ENCODE measurements at places on chromosomes 5 and 9.

DNA sequence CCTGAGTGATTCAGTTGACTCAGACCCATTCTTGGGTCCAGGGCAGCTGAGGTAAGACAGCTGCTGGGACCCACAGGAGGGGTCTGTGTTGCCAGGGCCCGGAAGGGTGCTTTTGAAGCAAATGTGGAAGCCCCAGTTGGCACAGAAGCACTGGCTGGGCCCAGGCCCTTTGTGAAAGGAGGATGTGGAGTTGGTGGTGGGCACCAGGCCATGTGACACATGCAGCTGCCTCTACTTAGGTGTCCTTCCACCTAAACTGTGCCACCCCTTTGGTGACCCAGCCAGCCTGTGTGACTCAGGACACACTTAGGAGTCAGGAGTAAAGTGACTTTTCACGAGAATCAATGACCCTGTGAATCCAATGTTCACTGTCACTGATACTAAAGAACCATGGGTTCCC is 114.3 kb upstream of the SLC25A48 start:
- no peak for DNase-seq

- DNase-seq = no peak
Observed at GRCh38 chr9:28960602-28961001, 1387.3 kb upstream of the C9orf72 start.

- DNase-seq = no peak
Observed at GRCh38 chr5:5978501-5979376, 399.6 kb downstream of the MED10 start.

- peak; percentile 7 for DNase-seq
Observed at GRCh38 chr9:135519179-135519971, 1.9 kb upstream of the LCN1 start.

DNA sequence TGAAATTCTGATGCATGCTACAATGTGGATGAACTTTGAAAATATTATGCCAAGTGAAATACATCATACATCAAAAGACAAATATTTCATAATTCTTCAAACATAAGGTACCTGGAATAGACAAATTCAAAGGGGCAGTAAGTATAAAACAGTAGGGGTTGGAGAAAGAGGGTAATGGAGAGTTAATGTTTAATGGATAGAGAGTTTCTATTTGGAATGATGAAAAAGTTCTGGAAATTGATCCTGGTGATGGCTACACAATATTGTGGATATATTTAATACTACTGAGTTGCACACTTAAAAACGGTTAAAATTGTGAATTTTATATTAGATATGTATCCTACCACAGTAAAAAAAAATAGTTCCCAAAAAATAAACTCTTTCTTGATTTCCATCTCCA is 14.6 kb upstream of the CNTLN start:
- no peak for DNase-seq

GRCh38 chr5:179866241-179867078 is 7.8 kb upstream of the MRNIP start:
- no peak for DNase-seq

DNA sequence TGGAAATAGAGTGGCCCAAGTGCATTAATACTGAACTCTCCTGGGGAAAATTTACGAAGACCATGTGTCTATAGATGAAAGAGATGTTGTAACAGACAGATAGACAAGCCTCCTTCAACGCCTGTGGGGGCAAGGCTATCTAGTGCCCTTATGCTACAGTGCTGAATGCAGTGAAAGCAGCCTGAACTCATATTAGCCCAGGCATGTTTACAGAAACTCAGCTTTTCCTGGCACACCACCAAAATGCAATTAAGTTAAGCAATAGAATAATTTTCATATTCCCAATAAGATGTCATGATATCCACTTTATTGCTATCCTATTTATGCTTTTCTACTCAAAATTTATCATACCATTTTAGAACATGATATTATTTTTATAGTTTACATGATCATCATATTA is 277.0 kb downstream of the DIRAS2 start:
- no peak for DNase-seq

DNA sequence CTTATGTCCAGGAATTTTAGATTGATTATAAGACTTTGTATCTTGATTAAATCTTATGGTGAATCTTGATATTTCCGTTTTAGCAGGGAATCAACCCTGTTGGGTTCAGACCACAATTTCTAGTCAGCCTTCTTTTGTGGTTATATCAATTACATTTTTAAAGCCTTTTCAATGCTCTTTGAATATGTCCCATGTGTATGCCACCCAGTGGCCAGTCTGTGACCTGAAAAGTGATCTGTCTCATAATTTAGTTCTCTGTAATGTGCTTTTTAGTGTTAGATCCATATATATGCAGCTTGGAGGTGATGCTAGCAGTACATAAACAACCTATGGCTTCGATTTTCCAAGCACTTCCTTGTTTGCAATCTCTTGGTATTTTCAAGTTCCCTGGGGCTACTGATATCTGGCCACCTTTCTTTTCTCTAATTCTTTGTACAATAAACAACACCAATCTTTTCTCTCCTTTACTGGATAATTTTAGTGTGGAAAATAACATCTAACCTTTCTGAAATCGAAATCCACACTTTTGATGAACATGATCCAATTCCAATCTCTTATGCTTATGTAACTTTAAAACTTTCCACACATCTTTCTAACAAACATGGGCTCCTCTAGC is 28.8 kb downstream of the PDE8B start:
- no peak for DNase-seq

DNA sequence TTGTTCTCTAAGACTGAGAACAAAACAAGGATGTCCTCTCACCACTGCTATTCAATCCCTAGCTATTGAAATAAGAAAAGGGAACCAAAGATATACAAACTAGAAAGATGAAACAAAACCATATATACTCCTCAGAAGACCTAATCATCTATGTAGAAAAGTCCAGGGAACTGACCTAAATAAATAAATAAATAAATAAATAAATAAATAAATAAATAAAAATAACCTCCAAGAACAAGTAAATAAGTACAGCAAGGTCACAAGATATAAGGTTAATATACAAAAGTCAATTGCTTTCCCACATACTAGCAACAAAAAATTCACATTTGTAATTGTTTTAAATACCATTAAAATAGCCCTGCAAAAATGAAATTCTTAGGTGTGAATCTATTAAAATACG is 54.6 kb downstream of the DTWD2 start:
- no peak for DNase-seq

GRCh38 chr5:116566251-116566650 is 8.4 kb downstream of the SEMA6A start:
- DNase-seq = no peak

GRCh38 chr9:7210854-7211637 is 453.3 kb downstream of the KDM4C start:
- DNase-seq = no peak

- DNase-seq = no peak
Observed at GRCh38 chr5:150499437-150499956, 8.4 kb upstream of the NDST1 start.

DNA sequence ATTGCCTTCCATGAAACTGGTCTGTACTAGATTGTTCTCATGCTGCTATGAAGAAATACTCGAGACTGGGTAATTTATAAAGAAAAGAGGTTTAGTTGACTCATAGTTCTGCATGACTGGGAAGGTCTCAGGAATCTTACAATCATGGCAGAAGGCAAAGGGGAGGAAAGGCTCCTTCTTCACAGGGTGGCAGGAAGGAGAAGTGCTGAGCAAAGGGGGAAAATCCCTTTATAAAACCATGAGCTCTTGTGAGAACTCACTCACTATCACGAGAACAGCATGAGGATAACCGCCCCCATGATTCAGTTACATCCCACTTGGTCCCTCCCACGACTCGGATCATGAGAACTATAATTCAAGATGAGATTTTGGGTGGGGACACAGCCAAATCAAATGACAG is 163.2 kb downstream of the RFK start:
- DNase-seq = no peak

- no peak for DNase-seq
Observed at GRCh38 chr5:111731638-111732037, 25.4 kb downstream of the NREP start.

DNA sequence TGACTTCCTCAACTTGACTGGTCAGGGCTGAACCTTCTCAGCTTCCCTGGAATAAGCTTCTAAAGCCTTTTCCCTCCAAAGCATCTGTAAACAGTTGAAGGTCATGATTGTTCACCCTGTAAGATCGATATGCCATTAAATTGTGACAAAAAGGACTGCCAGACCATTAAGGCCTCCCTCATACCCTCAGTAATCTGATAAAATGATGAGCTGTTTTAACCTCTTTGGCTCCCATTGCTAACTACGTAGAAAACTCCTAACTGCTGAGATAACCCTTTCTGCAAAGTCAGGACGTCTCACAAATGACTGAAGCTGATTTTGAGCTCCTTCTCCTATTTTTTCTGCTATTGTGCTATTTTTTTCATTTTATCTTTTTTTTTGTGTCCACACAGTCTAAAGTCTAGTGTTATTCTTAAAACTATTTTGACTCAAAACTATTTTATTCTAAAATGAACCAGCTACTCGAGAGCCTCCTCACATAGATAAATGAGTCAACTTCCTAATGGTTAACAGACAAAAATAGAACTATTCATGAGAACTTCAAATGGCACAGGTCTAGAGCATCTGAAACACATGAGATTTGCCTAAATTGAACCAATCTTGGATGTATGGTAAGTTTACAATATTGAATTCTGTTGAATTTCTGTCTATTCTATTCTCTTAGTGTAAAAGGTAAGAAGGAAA is 395.6 kb upstream of the TLE4 start:
- DNase-seq = no peak

DNA sequence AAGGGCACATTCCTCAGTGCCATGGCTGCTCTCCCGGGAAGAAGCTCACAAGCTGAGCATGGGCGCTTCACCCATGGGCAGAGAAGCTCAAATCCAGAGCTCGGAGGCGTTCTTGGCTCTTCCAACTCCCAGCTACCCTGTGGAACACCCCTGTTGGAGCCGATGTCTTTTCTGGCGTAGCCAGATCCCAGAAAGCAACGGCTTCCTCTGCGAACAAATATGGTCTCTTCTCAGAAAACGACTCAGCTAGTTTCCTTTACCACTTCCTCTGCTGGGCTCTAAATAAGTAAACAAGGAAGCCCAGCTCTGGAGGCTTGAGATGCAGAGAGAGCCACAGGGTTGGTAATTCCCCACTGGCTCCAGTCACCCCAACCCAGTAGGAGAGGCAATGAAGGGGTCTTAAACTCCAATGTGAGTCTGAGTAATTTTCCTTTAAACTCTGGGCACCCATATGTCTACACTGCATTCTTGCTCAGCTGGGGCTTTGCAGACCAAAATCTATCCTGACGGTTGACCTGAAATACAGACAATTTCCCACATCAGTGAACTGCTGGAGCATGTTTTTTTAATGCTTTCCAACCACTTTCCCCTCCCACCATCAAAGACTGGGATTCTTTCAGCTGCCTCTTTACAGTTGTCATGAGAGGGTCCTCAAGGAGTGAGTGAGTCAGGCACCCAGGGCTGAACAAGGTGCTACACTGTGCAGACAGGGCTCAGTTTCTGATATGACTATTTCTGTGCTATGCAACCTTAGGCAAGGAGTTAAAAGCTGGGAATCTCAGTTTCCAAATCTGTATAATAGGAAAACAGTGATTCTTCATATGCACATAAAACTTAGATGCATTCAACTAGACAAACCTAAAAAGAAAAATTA is at the start of gene LCP2:
TSS of gene LCP2 (minus strand) at position 189 of the 874 bp plus-strand sequence. CDS start at position 23, 166 bp downstream.
- no peak for DNase-seq

GRCh38 chr9:135805422-135806022 is 101.8 kb downstream of the CAMSAP1 start:
- DNase-seq = no peak

DNA sequence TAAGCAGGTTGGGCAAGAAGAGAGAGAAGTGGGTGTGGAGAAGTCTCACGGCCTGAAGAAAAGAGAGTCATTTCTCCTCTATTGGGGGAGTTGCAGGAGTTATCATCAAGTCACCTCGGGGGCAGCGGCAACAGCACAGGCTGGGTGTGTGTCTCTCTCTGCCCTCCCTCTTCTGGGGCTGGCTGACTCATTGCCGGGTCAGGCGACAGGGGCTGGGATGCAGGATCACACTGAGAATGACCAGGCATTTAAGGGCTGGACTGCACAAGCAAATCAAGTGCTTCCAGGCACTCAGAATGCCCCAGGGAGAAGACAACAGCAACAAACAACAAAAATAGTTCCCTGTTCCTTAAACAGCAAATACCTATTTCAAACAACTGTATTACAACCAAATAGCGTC is 6.3 kb upstream of the EQTN start:
- DNase-seq = no peak

- no peak for DNase-seq
Observed at GRCh38 chr5:59421986-59422941, 471.3 kb downstream of the PDE4D start.

GRCh38 chr9:98120476-98120875 is 1.5 kb upstream of the TRIM14 start:
- DNase-seq = no peak

GRCh38 chr9:31536471-31536870 is 848.0 kb upstream of the ACO1 start:
- no peak for DNase-seq

- no peak for DNase-seq
Observed at GRCh38 chr5:90017239-90017638, 392.3 kb downstream of the CETN3 start.

- no peak for DNase-seq
Observed at GRCh38 chr5:156824241-156824640, 25.9 kb upstream of the PPP1R2B start.

DNA sequence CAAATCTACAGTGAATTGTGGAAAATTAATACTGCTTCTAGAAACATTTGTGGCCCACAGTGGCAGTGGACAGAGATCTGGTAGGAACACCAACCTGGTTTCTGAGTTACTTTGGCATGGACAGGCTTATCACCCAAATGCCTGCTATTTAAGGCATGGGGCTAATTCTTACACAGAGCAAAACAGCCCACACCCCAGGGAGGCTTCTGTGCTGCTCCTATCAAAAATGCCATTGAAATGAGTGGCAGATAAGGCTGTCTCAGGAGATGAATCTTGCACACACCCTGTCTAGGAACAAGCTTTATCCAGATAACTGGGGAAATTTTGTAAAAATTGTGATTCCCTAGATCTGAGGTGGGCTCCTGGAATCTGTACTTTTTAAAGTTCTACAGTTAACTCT is 307.1 kb downstream of the TLE1 start:
- no peak for DNase-seq

DNA sequence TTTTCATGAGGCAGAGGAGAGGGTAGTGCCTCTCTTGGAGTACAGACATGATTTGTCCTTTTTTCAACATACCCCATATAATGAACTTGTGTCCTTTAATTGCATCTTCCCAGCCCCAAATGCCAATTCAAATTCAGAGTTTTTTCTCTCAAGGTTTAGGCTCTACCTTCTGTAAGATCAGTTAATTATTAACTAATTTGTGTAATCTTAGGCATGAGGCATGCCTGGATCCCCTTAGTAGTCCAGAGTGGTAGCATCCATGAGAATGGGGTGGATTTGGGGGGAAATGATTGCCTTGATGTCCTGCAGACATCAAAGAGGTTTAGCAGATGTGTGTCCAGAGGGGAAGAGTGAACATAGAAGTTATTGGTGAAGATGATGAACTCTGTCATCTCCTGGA is 533.3 kb downstream of the LRRC70 start:
- no peak for DNase-seq

GRCh38 chr9:97577051-97577450 is 56.1 kb downstream of the TSTD2 start:
- DNase-seq = peak; percentile 24

GRCh38 chr5:136226401-136226800 is 33.4 kb upstream of the SMIM32 start:
- DNase-seq = no peak

Data from ureter (tissue), 1 donor.